ENCODE measurements at places on chromosomes 5 and 9.

DNA sequence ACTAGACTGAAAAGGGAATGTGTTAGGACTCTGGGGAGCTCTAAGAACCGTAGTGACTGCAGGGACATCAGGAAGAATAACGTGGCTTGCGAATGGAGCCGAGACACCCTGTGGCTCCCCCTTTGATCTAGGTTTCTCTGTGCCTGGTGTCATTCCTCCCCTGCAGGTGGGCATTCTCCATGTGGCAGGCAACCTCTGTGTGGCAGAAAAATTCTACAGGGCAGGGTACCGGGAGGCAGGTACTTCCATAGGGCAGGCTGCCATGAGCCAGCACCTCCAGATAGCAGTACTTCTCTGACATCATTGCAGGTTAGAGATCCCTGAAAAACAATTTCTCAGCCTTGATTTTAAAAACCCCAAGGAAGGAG lies 43.1 kb downstream of the ROPN1L start:
- DNase-seq = no peak

GRCh38 chr5:125274211-125274610 lies 527.8 kb upstream of the ZNF608 start:
- no peak for DNase-seq

DNA sequence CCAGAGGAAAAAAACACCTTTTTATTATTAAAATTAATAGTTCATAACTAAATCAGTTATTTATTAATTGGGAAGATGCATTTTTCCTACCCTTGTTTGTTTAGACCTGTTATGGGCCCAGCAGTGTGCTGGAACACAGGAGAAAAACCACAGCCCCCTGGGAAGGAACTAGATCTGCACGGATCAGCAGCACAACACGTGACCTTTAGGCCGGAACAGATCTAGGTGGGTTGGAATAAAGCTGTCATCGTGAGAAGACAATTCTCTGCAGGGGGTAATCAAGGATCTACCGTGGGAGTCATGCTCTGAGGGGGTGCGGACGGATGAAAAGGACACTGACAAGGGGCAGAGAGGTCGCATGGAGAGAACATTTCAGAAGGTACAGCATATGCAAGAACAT lies 95.8 kb upstream of the SPATA31C2 start:
- no peak for DNase-seq

GRCh38 chr5:109700516-109701153 lies 10.9 kb downstream of the MAN2A1 start:
- no peak for DNase-seq

GRCh38 chr9:69535911-69536310 lies 136.3 kb downstream of the APBA1 start:
- DNase-seq = no peak

DNA sequence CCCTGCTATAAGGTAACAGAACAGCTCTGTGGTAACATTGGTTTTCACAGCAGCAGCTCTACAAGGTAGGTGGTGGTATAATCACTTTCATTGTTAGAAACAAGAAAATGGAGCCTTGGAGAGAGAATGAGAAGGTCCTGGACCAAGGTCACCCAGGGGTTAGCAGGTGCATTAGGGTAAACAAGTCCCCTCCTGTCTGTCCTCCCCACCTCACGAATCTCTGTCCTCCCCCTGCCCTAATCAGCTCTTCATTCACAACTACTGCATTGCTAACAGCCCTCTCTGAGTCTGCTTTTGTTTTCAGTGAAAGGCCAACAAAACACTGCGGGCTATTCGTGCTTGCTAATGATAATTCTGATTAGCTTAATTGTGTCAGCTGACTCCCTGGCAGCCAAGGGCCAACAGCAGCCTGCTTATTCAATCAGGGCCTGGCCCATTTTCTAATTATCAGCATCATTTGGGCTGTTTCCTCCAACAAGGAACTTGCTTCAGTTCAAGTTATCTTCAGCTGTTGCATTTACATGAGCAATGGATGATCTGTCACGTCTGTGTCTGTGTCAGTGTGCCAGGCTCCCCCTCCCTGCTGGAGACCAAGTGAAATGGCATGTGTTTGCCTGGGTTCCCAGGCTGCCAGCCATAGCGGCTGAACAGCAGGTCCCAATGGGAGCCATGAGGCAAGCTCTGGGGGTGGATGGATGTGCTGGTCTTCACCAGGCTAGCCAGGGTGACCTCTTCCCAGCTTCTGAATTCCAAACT lies 56.7 kb upstream of the EQTN start:
- no peak for DNase-seq

GRCh38 chr9:71295928-71296327 lies 174.5 kb upstream of the TRPM3 start:
- DNase-seq = no peak

- no peak for DNase-seq
Measured at GRCh38 chr9:33946779-33947535, 101.7 kb downstream of the UBAP2 start.

- DNase-seq = no peak
Measured at GRCh38 chr5:132429463-132430440, 60.2 kb downstream of the SLC22A5 start.

- DNase-seq = peak; percentile 5
Measured at GRCh38 chr5:41517909-41518308, 7.5 kb upstream of the PLCXD3 start.

GRCh38 chr9:76161541-76161940 lies 232.7 kb downstream of the RFK start:
- peak; percentile 4 for DNase-seq

DNA sequence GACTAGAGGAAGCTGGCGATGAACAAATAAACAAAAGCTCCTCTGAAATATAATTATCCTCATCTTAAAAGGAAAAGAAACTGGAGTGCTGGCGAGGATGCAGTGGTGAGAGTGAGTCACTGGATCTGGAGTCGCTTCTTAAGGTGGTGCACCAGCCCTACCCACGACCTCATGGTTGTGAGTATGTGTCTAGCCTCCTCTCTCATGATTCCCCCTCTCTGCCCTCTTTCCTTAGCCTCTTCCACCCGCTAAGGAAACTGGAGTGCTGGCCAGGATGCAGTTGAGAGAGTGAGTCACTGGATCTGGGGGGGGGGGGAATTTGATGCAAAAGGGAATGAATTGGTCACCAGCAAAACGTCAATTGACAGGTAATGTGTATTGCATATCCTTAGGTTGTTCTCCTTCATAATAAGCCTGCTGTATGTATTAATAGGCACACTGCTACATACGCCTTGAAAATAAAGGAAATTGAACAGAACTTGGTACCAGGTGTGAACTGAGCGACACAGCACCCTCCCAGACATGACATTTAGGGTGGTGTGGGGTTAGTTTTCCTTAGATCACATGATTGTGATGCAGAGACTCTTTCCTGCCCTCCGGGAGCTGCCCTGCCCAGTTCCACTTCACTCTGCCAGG lies 36.3 kb upstream of the EBF1 start:
- DNase-seq = no peak

GRCh38 chr5:116299746-116300640 lies 215.2 kb downstream of the COMMD10 start:
- no peak for DNase-seq

DNA sequence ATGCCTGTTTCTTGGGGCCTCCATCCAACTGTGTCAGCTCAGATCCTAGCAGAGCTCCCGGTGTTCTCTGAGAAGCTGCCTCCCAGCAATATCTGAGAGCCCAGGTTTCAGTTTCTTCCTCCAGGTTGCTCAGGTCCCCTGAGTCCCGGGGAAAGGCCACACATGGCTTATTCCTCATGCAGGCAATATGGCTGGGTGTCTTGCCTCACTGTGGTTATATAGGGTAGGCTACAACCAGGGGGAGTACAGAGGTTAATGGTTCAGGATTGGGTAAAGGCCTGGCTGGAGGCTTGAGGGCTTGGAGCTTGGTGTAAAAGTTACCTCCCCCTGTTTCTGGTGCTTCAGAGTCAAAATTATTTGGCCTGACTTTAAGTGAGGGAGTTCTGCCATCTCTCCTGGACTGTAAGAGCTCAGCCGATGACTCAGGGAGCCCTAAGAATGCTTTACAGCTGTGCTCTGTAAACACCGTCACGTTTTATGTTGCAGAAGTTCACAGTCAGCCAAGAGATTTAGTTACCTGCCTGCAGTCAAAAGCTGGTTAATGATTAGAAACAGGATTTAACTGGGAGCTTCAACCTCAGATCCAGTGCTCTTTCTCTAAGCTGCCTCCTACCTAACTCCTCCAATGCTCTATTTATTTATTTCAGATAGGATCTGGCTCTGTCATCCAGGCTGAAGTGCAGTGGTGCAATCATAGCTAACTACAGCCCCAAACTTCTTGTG lies 24.3 kb upstream of the UBAP2 start:
- no peak for DNase-seq

DNA sequence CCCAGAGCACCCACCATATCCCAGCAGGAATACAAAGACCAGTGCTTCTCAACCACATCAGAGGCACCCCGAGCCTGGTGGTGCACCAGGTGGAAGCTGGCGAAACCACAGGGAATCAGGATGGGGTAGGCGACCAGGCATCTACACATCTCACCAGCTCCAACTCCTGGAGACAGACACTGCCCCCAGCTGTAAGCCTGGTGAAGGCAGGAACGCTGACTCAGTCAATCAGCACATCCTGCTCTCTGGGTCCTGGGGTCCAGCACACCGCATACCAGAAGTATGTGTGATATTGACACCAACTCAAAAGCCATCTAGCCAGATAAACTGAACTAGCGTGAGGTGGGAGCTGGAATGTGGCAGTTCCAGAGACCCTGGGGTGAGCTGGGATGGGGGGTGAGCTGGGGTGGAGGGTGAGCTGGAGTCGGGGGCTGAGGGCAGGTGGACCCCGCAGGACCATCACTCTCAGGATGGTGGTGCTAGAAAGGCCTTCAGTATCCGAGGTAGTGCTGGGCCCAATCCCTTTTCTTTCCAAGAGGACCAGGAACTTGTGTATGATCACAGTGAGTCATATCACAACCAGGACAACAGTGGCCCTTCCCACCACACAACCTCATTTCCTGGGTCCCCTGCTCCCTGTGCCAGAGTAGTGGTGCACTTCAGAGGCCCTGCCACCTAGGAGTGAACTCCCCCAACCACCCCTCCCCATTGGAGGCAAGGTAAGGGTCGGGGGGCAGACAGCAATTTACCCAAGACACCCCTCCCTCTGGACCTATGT lies 2.5 kb downstream of the DBN1 start:
- DNase-seq = no peak

Data from GM23338 (cell line).